ENCODE measurements at places on chromosomes 12 and 14. TPM values are rescaled to one million over a fixed set of nuclear protein-coding genes. Genes with fewer than 3 reads are reported as not detected.

Gene CACNA1C
- total RNA-seq, result 1.7 TPM

Gene MSRB3
- total RNA-seq, result 0.85 TPM

Gene SDR9C7
- total RNA-seq, result not detected

Gene PRICKLE1
- total RNA-seq, result 11.7 TPM

Gene WDHD1
- 67.3 TPM for total RNA-seq

Gene RPGRIP1
- 0.41 TPM for total RNA-seq

Gene SIRT4
- 4.3 TPM for total RNA-seq

Gene NT5DC3
- total RNA-seq, result 12.8 TPM

Gene RAN
- 1,744 TPM for total RNA-seq

Gene TDRD9
- 0.17 TPM for total RNA-seq

Gene LETMD1
- total RNA-seq, result 43.3 TPM

Gene ARF3
- total RNA-seq, result 238 TPM

Gene LRRC74A
- not detected for total RNA-seq

Gene ZC2HC1C
- total RNA-seq, result 1.3 TPM

Gene USP44
- total RNA-seq, result 120 TPM

Gene TAS2R10
- total RNA-seq, result not detected

Gene PRR4
- total RNA-seq, result 2.7 TPM

Gene PLEKHD1
- 1.0 TPM for total RNA-seq

Gene SAV1
- total RNA-seq, result 64.1 TPM

Gene CCDC38
- 0.07 TPM for total RNA-seq

Gene KLHL33
- 0.17 TPM for total RNA-seq

Gene CCDC196
- total RNA-seq, result not detected

Gene CLEC4D
- not detected for total RNA-seq

Gene GPRC5D
- not detected for total RNA-seq

Gene MYF6
- total RNA-seq, result 0.15 TPM

Gene RITA1
- total RNA-seq, result 29.3 TPM

Gene PFDN5
- total RNA-seq, result 263 TPM

Gene GPR132
- total RNA-seq, result 0.09 TPM

Gene LRRC9
- 0.79 TPM for total RNA-seq

Gene OR2AP1
- total RNA-seq, result not detected

Gene TAS2R31
- 2.0 TPM for total RNA-seq

Gene GSG1
- total RNA-seq, result not detected

Measured in WTC11 (cell line).